ENCODE measurements at places on chromosomes 5 and 9.

GRCh38 chr9:127500399-127500798 is 49.1 kb downstream of the LRSAM1 start:
- DNase-seq = no peak

GRCh38 chr9:130366888-130367550 is 77.7 kb upstream of the ASS1 start:
- DNase-seq = no peak

DNA sequence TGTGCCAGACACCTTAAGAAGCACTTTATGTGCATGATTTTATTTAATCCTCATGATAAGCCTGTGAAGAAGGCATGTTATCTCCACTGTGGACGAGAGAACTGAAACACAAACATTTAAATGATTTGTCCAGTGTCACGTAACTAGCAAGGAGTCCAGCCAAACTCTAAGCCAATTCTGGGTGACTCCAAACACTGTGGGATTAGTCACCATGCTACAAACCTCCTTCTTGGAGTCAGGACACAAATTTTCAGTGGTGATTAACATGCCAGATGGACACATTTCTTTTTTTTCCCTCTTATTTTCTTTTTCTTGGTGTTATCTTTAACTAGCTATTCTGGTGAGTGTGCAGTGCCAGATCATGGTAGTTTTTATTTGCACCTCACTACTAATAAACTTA is 316.8 kb downstream of the NDUFS4 start:
- DNase-seq = no peak

DNA sequence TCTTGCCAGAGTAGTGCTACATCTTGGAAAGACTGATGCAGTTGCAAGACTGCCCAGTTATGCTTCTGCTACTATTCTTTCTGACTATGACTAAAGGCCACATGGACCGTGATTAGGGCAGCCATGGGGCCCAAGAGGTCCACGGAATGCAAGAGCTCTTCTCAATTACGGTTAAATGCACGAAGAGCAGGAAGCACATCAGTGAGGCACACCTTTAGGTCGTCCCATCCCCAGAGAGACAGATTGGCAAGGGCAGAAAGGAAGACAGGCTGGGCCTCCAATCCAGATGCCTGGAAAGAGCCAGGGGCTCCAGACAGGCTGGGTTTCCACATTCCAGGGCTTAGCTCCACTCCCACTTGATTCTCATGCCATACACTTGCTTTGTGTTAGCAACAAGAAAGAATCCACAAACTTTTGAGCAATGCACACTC is 132.3 kb upstream of the SLIT3 start:
- no peak for DNase-seq

GRCh38 chr9:113952676-113953075 is 76.6 kb downstream of the ZNF618 start:
- no peak for DNase-seq

DNA sequence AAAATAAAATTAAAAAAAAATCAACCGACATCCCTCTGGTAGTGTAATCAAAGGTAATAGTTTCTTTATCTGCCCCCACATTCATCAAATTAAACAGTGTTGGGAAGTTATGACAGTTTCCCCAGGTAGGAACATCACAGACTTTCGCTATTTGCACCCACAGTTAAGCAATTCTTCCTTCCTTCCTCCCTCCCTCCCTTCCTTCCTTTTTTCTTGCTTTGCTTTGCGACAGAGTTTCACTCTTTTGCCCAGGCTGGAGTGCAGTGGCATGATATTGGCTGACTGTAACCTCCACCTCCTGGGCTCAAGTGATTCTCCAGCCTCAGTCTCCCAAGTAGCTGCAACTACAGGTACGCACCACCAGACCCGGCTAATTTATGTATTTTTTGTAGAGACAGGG is 10.8 kb upstream of the BICD2 start:
- DNase-seq = no peak

DNA sequence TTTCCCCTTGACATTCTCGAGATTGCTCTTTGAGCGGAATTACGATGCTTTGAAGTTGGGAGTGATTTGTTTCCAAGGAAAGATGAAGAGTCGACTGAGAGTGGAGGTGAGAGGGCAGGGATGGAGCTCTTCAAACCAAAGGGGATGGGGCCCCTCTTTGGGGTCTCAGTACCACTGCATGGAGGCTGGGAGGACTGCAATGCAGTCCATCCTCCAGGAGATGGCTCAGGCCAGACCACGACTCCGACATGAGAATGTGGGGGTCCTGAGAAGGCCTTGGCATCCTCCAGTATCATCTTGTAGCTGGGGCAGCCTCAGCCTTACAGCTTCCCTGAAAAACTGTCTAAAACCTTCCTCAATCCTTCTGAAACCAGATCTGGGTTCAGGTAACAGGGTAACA is 51.1 kb upstream of the CDKN2AIPNL start:
- DNase-seq = no peak

- DNase-seq = no peak
Measured at GRCh38 chr5:10674096-10674495, 86.9 kb downstream of the DAP start.

DNA sequence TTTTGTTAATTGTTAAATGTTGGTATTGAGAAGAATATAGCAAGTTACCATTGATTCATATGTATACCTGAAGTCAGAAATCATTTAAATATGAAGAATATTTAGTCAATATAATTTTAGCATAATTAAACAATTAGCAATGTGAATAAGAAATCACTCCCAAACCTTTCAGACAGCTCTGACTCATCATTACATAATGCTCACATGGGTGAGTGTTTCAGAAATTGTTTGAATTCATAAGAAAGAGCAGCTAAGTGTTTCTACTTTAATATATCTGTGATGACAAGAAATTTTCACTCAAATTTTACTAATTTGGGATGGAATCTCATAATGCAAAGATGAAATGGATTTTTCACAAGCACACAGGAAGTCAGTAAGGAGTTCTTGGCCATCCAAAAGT is 42.0 kb upstream of the CDC42SE2 start:
- DNase-seq = no peak

DNA sequence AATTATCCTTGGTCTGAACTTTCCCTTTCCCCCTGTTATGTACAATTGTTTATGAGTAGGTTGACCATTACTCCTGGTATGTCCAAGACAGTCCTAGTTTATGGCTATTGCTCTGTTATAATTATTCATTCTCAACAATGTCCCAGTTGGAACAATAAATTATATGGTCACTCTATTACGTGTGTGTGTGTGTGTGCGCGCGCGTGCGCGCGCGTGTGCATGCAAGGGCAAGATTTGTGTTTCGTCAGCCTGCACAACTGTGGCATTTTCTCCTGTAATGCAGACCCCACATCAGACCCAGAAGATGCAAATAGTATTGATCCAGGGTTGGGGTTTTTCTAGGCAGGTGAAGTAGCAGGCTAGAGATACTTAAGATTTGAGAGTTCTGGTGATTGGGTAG is 88.4 kb downstream of the ESM1 start:
- no peak for DNase-seq

GRCh38 chr9:13983607-13984006 is 330.3 kb downstream of the NFIB start:
- no peak for DNase-seq

- no peak for DNase-seq
Measured at GRCh38 chr5:67065237-67065636, 131.4 kb downstream of the CD180 start.

DNA sequence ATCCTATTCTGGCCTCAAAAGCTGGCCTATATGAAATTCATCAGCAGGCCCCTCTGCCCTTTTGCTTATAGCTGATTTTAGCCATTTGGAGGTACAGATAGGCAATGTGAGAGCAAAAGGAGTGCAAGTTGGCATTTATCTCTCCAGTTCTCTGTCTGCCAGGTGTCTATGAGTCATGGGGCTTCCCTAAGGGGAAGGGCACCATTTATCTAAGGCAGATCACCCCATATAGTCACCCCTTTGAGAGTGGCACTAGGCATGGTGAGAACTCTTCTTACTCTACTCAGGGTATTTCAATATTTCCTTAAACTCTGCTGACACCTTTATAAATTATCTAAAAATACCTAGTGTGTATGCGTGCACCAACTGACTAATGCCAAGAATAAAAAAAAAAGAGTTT is 314.7 kb upstream of the CDH6 start:
- DNase-seq = no peak

DNA sequence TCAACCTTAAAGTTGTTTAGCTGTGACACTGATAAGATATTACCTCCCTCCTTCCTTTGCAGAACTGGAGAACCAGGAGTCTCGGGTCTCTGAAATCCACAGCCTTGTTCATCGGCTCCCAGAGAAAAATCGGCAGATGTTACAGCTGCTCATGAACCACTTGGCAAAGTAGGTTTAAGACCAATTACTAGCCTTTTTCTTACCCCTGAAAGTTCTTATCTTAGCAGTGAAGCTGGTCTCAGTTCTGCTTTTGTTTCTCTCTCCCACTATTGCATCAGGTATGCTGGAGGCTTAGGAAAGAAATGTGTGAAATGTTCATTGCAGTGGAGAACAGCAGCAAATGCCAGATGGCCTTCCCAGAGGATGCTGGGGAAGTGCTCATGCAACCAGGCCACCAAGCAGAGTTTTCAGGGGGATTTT is 287.4 kb downstream of the ARHGAP26 start:
- DNase-seq = no peak

DNA sequence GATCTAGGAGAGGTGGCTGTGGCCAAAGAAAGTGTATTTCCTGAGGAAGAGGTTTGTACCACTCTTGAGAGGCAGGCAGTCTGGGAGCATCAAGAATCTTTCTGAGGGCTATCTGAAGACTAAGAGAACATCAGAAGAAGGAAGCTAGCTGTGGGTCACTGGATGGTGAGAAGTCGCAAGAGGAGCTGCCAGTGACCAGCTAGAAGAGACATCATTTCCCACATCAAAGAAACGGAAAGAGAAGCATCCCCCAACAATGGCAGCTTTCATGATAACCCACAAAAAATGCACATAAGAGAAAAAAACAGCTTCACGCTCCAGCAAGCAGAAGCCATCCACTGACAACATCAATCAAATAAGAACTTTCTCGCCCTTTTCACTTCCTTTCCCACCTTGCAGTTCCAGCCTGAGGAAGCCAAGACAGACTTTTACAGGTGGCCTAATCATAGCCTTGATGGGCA is 25.0 kb upstream of the CEP78 start:
- DNase-seq = peak; percentile 48

DNA sequence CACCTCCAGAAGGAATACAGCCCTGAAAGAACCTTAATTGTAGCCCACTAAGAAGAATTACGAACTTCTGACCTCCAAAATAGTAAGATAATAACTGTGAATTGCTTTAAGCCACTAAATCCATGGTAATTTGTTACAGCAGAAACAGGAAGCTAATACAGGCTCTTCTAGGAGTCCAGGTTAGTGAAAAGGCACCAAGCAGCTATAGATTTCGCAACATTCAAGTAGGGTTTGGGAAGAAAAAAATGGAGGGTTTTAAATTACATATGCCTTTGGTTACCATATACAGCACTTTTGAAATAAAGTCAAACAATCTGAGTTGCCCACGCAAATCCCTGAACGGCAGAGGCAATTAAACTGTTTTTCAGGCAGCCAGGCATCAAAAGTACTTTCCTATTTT is 1.7 kb upstream of the ACTL7A start:
- DNase-seq = no peak

DNA sequence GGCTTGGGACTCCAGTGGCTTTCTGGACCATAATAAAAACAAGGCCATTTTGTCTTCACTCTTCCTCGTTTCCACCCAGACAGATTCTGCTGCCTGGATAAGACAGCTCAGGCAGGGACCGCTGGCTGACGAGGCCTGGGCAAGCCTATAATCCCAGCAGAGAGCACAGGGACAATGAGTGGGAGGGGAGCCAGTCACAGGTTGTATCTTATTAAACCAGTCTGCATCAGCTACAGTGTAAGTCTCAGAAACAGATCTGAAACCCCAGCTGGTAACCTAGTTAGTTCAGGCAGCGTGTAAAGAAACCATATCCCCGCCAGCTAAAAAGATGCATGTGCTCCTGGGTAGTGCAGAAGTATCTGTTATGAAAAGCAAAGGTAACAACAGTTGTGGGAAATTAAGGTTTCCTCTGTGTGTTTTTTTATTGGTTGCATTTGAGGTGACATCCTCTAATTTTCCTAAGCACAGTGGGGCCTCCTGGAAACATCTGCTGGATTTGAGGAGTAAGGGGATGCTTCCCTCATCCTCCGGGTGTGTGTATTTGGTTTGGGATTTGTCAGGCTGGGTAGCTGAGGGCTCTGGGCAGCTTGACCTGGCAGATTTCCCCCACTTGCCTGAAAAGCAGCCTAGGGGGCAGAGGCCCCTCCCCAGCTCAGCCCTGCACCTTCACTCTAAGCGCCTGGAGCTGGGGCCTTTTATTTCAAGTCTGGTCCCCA is 15.2 kb upstream of the TAL2 start:
- no peak for DNase-seq

GRCh38 chr5:126847826-126848251 is 70.9 kb downstream of the LMNB1 start:
- DNase-seq = no peak

- no peak for DNase-seq
Measured at GRCh38 chr5:58582019-58582802, 664 bp upstream of the RAB3C start.

- no peak for DNase-seq
Measured at GRCh38 chr5:60503771-60504170, 196.2 kb downstream of the DEPDC1B start.

DNA sequence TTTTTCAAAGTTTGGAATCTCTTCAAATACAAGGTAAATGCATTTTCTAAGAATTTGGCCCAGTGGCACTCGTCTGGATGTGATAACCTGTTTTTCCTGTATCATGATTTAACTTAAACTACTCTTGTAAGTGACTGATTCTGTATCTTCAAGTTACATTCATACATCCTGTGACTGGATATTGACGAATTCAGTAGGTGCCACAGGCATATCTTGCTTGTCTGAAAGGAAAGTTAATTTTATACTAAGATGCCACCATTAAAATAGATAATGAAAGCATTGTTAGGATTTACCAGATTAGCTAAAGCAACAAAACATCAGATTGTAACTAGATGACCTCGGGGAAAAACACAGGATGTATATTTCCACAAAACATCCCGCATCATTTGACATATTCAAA is 175.3 kb upstream of the ZNF608 start:
- no peak for DNase-seq

DNA sequence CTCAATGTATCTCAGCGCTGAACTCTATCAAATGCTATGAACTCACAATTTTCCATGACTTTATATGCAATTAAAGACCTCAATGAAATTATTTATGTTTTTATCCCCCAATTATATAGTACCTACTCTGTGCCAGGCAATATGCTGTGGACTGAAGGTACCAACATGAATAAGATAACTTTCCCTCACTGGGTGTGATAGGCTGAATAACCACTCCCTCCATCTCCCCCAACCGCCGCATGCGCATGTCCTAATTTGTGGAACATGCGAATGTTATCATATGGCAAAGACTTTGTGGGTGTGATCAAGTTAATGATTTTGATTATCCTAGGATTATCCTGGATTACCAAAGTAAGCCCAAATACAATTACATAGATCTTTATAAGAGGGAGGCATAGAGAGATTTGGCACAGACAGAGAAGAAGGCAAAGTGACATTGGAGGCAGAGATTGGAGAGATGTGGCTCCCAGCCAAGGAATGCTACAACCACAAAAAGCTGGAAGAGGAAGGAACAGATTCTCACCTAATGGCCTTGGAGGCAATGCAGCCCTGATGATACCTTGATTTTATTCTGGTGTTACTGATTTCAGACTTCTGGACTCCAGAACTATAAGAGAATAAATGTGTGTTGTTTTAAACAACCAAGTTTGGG is 149.1 kb upstream of the VCAN start:
- no peak for DNase-seq
